ENCODE measurements at places on chromosomes 2 and 18. TPM values are rescaled to one million over a fixed set of nuclear protein-coding genes. Genes with fewer than 3 reads are reported as not detected.

LIMS4 gene
- total RNA-seq, result 0.82 TPM

RTP5 gene
- total RNA-seq, result not detected

CD207 gene
- total RNA-seq, result not detected

RIT2 gene
- not detected for total RNA-seq

DNA sequence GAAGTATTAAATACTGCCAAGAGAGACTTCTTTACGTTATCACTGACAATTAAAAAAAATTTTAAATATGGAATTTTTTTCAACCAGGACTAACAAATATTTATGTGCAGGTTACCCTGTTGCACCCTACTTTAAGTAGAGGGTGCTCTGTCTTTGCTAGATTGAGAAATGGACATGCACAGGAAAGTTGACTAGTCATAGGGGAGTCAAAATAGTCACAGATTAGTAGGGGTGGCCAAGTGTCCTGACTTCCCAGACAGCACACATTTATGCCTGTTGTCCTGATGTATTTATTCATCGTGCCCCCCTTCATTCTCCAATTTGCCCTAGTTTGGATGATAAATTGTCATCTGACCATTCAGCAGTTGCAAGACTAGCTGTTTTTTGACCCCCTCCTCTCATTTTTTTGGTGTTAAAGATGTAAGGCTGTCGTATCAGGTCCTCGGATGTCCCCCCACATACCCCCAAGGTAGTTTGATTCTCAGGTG lies 20.3 kb downstream of the CAB39 start:
- no peak overlapping the region for H3K27ac ChIP-seq
- H3K36me3 ChIP-seq, result peaks cover 49% of the 10 kb centered on the region
- no peak for DNase-seq

DNA sequence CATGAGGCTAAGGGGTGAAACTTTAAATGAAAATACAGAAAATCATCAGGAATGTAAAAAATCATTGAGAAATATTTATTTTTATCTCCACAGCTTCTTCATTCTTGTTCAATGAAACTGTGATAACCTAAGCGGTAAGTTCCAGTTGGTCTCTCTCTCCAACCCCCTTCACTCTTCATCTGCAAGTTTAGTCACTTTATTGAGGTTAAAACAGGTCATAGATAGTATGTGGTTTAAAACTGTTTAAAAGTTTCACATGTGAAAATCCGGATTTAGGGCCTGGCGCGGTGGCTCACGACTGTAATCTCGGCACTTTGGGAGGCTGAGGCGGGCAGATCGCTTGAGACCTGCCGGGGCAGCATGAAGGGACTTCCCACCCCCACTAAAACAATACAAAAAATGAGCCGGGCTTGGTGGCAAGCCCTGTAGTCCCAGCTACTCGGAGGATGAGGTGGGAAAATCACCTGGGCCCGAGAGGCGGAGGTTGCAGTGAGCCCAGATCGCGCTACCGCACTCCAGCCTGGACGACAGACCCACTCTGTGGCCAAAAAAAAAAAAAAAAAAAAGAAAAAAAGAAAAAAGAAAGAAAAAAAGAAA lies 1.6 kb upstream of the PHLPP1 start:
- no peak overlapping the region for H3K4me3 ChIP-seq
- no peak for DNase-seq
- H3K36me3 ChIP-seq, result no peaks in the 10 kb centered on the region
- H3K27me3 ChIP-seq, result no peaks in the 10 kb centered on the region
- peaks cover 16% of the 10 kb centered on the region for H3K4me1 ChIP-seq

DNA sequence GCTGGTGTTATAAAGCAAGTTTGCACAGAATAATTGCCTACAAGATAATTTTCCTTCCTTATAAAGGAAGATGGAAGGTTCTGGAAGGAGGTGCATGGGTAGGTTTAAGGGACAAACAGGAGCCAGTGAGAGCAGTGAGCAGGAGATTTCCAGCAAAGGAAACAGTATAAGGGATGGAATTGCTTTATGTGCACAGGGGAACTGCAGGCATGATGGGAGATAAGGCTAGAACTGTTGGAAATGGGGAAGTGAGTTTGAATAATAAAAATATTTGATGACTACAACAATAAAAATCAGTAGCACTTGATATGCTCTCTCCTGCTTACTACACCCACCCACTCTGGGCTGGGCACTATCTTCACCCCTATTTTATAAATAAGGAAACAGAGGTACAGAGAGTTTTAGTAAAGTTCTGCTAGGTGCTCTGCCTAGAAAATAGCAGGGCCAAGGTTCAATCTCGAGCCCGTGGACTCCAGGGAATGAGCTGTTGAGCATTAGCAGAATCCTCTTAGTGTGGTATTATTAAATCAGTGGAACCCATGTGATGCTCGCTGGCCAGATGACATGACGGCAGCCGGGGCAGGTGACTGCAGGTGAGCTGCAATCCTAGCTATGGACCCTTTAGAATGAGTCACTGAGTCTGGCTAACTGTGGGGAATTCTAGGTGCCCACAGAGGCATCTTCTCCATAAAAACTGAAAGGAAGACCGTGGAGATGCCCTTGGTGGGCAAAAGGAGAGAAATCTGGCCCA lies 302.5 kb downstream of the PIEZO2 start:
- peaks cover 2% of the 10 kb centered on the region for H3K4me1 ChIP-seq
- H3K4me3 ChIP-seq, result no peak overlapping the region
- peaks cover 7% of the 10 kb centered on the region for H3K27me3 ChIP-seq
- no peaks in the 10 kb centered on the region for H3K36me3 ChIP-seq
- H3K27ac ChIP-seq, result no peak overlapping the region
- no peak for DNase-seq

Data from activated naive CD8-positive, alpha-beta T cell treated with anti-CD3 and anti-CD28 coated beads for 36 hours (primary cell).